Activated CD4-positive, alpha-beta T cell treated with anti-CD3 and anti-CD28 coated beads for 1 hour (primary cell): ENCODE measurements at places on chromosomes 5 and 9.

DNA sequence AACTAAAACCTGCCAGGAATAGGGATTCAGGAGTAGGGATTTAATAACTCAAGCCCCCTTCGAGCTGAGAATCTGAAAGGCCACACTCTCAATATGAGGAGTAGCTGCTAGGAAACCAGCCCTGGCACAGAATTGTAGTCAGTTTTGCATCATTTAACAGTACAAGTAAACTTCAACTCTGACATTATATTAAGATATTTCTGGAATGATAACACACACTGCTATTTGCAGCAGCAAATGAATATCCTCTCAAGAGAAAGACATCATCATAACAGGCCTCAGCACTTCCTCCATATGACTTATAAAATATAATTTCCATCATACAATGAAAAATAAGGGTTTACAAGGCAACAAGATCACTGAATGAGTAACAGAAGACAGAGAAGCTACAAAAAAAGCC lies 138.2 kb upstream of the RFX3 start:
- DNase-seq = no peak

DNA sequence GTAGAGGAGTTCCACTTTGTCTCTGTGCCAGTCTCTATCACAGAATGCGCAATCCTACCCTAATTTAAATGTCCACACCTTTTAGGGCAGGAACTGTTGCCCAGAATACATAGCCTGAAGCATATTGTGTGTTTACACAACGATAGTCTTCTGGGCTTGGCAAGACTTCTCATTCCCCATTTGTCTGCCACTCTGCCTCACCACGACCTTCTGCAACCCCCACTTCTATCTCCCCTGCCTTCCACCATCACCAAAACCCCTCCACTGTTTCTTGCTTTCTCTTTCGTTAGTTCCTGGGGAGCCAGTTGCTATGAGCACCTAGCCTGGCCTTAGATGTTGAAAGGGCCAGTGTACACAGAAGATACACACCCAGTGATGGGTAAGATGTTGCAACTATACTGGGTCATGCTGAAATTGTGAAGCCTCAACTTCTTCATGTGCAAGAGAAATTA lies 883 bp upstream of the RNF145 start:
- DNase-seq = no peak

DNA sequence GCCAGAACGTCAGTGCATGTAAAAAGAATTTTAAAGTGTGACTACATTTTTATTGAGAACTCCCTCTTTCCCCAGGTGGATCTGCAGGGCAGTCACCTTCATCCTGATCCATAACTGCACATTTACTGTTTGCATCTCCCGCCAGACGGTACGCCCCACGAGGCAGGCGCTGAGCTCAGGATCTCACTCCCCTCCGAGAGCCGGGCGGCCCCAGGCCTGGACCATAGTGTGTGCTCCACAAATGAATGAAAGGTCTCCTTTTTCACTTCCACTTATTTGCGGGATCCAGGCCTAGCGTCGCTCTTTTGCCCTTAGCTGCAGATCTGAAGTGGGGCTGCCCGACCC lies 378 bp downstream of the DROSHA start:
- DNase-seq = no peak

GRCh38 chr9:6955251-6955921 lies 197.6 kb downstream of the KDM4C start:
- DNase-seq = no peak

DNA sequence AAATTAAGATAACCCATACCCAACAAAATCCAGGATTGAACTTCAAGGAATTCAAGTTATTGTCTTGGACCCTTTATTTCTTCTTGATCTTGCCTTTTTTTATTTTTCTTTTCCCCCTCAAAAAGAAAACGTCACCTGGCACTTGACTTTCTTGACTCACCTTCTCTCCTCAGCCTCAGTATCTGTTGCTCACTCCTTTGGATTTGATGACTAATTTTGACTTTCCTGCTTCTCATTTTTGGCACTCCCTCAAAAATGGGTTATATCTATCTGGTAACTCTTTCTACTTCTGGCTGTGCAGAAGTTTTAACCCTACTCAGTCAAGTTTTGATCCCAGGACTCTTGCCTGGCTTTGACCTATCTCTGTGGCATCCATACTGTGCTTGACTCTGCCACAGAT lies 66.6 kb upstream of the SPATA31D4 start:
- no peak for DNase-seq

GRCh38 chr9:69975681-69976080 lies 68.0 kb upstream of the MAMDC2 start:
- no peak for DNase-seq

DNA sequence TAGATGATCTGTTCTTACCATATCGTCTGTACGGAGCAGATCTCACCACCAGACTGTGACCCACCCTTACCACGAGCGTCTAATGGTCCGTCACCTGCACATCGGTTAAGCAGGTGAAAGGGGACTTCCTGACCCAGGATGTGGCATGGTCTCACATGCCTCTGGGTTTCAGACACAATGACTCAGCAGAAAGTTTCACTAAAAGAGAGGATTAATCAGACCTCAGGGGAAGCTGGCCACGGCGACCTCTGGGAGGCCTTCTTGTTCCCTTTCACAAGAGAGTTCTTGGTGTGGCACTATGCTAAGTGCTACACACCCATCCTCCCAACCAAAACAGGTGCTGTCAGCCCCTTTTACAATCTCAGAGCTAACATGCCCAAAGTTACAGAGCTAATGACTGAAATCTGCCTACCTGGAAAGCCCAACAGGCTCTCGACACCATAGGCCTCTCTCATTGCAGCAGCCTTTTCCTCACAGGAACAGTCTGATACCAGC lies 41.6 kb downstream of the ADAMTS12 start:
- DNase-seq = no peak
